Activated CD4-positive, alpha-beta T cell treated with anti-CD3 and anti-CD28 coated beads, Interleukin-2, amount 10 ng/mL, durations not matched to agents 7 days and 5 days (primary cell): ENCODE measurements at places on chromosomes 1 and 21. TPM values are rescaled to one million over a fixed set of nuclear protein-coding genes. Genes with fewer than 3 reads are reported as not detected.

Gene OR2L5
- total RNA-seq, result 0.08 TPM

DNA sequence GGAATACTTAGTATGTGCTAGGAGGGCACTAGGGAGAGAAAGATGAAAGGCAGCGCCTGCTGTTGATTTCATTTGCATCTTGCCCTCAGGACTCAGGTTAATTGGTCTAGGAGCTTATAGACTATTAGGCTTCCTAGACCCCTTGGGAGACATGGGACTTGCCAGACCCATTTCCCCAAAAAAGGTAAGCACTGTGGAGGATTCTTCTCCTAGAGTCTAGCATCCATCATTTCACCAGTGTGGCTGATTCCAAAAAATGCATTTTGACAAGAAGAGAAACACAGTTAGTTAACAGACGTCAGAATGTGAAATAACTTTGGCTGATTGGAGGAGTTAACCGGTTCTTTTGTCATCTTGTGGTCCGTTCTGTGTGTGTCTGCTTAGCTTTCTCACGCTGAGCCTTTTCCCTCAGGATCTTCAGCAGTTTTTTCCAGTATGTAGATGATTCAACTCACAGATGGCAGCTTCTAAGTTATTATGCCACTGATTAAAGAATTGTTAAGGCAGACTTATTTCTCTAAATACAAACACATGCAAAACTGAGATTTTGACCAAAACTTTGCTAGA is 108.8 kb downstream of the KIF26B start:
- H3K27me3 ChIP-seq, result no peaks in the 10 kb centered on the region
- H3K4me1 ChIP-seq, result no peaks in the 10 kb centered on the region
- DNase-seq, result no peak

DNA sequence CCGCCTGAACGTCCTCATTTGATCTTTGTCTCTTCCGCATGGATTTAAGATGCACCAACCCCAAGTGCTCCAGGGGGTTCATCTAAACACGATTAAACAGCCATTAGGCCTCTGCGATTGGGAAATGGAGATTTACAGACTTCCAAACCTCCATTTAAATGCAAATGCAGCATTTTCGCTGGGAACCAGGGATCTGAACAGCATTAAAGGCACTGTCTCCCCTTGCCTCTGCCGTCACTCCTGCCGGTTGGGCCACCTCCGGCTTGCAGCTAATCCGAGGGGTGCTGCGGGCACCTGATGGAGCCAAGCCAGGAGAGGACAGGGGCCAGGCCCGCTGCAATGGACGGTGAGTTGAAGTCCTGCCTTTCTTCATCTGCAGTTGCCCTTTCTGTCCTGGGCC is 70.3 kb upstream of the KLHDC7A start:
- H3K36me3 ChIP-seq, result no peaks in the 10 kb centered on the region
- H3K4me1 ChIP-seq, result no peaks in the 10 kb centered on the region
- DNase-seq, result no peak
- no peak overlapping the region for H3K27ac ChIP-seq
- no peaks in the 10 kb centered on the region for H3K27me3 ChIP-seq

- peaks cover 74% of the 10 kb centered on the region for H3K4me1 ChIP-seq
- peaks cover 16% of the 10 kb centered on the region for H3K36me3 ChIP-seq
- DNase-seq, result peak; percentile 53
- H3K4me3 ChIP-seq, result peak overlapping the region; percentile 69
- H3K27me3 ChIP-seq, result no peaks in the 10 kb centered on the region
Measured at GRCh38 chr1:156504438-156504813, 3.9 kb upstream of the MEF2D start.

Gene CR1
- total RNA-seq, result 0.25 TPM

DNA sequence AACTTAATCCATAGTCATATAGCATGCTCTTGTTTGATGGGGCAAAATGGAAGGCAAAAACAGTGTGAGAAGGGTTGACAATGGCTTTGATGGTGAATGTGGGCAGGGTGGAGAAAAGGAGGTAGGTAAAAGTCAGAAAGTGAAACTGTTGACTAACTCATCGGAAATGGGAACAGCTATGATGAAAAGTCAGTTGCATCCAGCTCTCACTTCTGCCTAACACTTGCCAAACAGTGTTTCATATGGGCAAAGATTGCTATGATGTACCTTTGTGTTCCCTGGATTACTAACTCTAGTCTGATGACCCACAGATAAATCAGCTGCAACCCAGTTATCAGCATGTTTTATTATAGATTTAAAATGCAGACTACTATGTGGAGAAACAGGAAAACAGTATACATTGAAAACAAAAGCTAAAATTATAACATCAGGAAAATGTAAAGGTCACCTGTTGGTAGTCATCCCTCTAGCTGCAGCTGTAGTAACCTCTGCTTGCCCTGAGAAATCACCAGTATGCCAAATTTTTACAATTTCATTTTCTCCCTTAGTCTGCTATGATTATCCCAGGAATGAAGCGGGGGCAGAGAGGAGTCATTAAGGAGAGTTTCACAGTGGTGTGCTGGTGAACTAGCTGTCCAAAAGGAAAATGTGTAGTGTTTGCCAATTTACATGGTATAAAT is 11.7 kb downstream of the TNFSF18 start:
- H3K27ac ChIP-seq, result no peak overlapping the region
- H3K4me3 ChIP-seq, result no peak overlapping the region
- peak; percentile 37 for DNase-seq
- no peaks in the 10 kb centered on the region for H3K36me3 ChIP-seq

Gene TIAM1
- 55.7 TPM for total RNA-seq

DNA sequence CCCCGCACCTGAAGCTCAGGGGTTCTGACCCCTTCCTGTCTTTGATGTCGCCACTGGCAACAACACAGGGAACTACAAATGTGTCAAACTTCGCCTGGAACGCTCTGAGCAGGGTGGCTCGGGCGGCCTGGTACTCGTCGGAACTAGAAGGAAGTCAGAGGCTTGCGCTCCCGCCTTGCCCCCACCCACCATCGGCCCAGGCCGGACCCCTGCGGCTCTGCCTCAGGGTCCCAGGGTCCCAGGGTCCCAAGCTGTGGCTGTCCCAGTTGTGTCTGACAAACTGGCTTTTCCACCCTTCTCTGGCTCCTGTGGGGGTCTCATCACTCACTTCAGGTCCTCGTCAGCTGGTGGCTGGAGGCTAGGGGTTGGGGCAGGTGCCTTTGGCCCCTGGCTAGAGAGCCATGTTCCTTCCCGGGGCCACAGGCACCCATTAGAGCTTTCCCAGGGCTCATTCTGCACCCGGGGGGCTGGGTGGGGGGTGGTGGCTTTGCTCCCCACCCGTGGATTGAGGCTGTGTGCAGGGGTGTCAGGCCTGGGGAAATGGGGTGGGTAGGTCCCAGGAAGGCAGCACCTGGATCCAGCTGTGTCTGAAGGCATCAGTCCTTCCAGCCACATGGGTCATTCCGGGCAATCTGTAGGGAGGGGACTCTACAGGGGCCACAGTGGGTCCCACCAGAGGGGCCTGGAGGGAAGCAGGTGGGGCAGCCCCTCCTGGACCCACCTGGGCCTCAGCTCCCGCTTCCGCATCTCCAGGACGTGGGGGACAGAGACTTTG is 8.0 kb upstream of the TMEM52 start:
- H3K27me3 ChIP-seq, result no peaks in the 10 kb centered on the region
- H3K4me1 ChIP-seq, result no peaks in the 10 kb centered on the region
- no peaks in the 10 kb centered on the region for H3K36me3 ChIP-seq
- no peak overlapping the region for H3K27ac ChIP-seq

DNA sequence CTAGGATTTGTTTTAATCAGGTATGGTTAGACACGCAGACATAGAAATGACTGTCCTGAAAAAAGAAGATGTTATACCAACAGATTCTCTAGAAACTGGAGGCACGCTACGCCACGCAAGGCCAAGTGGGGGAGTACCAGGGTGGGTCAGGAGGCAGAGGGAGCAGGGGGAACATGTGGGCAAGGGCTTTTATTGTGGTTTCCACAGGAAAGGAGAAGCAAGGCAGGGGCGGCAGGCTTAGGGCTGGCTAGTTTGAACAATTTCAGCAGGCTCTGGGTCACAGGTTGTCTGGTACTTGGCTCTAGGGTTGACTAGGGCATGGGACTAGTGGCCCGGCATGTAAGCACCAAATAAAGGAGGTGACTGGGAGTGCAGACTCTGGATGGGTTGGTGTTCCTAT is 7.2 kb downstream of the MTARC2 start:
- H3K27me3 ChIP-seq, result peaks cover 26% of the 10 kb centered on the region
- H3K36me3 ChIP-seq, result no peaks in the 10 kb centered on the region
- H3K4me3 ChIP-seq, result no peak overlapping the region

Gene PROK1
- not detected for total RNA-seq

Gene KCNQ4
- 0.23 TPM for total RNA-seq

GRCh38 chr1:156839426-156840109 is 19.3 kb downstream of the INSRR start:
- H3K36me3 ChIP-seq, result no peaks in the 10 kb centered on the region
- peaks cover 20% of the 10 kb centered on the region for H3K4me1 ChIP-seq
- peaks cover 36% of the 10 kb centered on the region for H3K27me3 ChIP-seq
- H3K4me3 ChIP-seq, result no peak overlapping the region

- no peak overlapping the region for H3K27ac ChIP-seq
- no peak for DNase-seq
- H3K36me3 ChIP-seq, result no peaks in the 10 kb centered on the region
- H3K27me3 ChIP-seq, result peaks cover 47% of the 10 kb centered on the region
Measured at GRCh38 chr1:184150776-184151531, 99.4 kb downstream of the TSEN15 start.

DNA sequence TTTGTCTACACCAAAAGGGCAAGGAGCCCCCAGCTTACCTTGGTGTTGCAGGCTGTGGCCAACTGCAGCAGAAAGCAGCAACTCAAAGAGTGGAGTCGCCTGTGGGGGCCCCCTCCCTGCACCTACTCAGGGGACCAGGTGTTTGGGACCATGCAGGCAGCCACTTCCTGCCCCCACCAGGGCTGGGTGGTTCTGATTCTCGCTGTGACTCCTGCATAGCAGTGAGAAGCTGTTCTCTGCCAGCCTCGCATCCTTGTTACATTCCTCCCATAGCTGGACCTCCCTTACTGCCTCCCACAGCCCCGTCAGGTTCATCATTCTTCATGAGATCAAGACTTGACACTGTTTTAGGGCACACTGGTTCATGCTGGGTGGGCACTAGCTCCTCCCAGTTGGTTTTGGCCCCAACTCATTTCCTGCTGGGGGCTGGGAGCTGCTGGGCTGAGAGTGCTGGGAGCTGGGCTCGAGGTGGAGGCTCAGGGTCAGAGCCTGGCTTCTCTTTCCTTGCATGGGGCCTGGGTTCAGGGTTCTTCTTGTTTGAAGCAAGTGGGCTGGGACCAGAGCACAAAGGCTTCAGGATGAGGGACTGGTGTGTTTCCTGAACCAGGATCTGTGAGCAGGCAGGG is 146.9 kb upstream of the C1orf174 start:
- H3K27me3 ChIP-seq, result peaks cover 4% of the 10 kb centered on the region
- no peak overlapping the region for H3K4me3 ChIP-seq
- no peak for DNase-seq
- H3K4me1 ChIP-seq, result no peaks in the 10 kb centered on the region
- H3K36me3 ChIP-seq, result no peaks in the 10 kb centered on the region

Gene HES2
- total RNA-seq, result 0.21 TPM

DNA sequence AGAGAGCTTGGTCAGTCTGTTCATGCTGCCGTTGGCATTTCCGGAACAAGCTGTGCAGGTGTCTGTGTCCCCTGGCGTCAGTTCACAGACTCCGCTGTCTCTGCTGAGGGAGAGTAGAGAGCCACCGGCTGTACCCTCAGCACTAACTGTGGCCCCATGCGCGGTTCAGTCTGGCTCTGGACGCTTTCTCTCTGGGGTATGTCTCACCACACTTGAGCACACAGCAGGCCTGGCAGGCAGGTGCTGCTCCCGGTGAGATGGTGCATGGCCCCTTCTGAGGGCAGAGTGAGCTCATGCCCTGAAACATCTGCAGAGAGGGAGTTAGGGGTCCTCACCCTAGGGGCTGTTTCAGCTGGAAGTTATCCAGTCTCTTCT is 60.0 kb upstream of the TLR5 start:
- H3K27ac ChIP-seq, result no peak overlapping the region
- H3K4me1 ChIP-seq, result peaks cover 9% of the 10 kb centered on the region
- H3K27me3 ChIP-seq, result no peaks in the 10 kb centered on the region
- no peak for DNase-seq

GRCh38 chr1:159142726-159143510 is 28.5 kb upstream of the CADM3 start:
- no peak overlapping the region for H3K27ac ChIP-seq
- H3K4me3 ChIP-seq, result no peak overlapping the region
- no peaks in the 10 kb centered on the region for H3K4me1 ChIP-seq
- no peaks in the 10 kb centered on the region for H3K36me3 ChIP-seq

DNA sequence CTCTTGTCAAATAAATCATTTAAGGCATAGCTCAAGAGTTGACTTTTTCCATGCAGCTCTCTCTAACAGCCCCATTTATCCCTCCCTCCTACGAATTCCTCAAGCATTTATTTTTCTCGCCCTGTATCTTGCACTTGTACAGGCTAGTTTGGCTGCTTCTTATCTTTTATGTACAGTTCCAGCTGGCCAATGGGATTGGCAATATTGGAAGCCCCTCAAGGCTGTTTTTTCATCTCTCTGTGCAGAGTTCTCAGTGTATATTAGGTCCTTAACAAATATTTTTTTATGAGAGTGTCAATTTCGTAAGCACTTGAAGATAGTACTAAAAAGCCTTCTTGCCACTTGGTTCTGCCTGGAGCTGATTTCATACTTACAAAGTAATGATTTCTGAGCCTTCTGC is 356.0 kb downstream of the ST6GALNAC3 start:
- no peak overlapping the region for H3K27ac ChIP-seq
- DNase-seq, result no peak
- no peaks in the 10 kb centered on the region for H3K4me1 ChIP-seq

DNA sequence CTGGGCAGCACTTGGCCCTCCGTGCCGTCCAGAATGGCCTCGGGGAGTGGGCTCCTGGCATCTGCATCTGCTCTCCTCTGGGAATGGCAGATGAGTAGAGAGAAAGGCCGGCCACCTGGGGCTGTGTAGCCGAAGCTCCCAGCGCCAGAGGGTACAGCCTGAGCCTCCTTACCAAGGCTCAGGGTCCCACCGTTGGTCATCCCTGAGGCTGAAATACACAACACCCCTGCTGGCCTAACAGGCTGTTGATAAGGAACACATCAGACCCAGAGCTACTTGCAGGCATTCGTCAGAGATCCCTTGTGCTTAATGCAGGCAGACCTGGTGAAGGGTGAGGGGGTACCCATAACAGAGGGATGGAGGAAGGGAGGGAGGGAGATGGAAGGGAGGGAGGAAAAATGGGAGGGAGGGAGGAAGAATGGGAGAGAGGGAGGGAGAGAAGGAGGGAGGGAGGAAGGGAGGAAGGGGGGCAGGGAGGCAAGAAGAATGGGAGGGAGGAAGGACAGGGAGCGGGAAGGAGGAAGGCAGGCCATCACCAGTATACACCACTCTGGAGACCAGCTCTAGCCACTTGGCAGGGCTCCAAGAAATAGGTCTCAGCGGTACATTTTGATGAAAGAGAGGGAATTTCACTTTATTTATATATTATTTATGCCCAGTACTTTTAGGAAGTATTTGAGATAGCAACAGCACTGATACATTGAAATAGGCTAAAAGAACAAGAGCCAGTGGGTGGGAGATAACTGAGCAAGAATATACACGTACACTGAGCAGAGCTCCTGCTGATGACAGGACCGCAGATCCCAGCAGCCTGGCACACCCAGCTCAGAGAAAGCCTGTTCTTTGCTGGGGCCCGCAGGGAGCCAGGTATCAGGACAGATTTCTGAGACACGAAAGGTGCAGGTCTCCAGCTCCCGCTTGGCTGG is 315.0 kb upstream of the VAMP3 start:
- H3K27me3 ChIP-seq, result no peaks in the 10 kb centered on the region
- no peaks in the 10 kb centered on the region for H3K36me3 ChIP-seq
- no peak for DNase-seq
